AG08396 (cell line): ENCODE measurements at places on chromosomes 16 and 17.

GRCh38 chr16:79325226-79325945 is 275.2 kb downstream of the MAF start:
- DNase-seq = no peak

GRCh38 chr17:47205419-47205963 is 3.7 kb upstream of the MYL4 start:
- peak; percentile 67 for DNase-seq

DNA sequence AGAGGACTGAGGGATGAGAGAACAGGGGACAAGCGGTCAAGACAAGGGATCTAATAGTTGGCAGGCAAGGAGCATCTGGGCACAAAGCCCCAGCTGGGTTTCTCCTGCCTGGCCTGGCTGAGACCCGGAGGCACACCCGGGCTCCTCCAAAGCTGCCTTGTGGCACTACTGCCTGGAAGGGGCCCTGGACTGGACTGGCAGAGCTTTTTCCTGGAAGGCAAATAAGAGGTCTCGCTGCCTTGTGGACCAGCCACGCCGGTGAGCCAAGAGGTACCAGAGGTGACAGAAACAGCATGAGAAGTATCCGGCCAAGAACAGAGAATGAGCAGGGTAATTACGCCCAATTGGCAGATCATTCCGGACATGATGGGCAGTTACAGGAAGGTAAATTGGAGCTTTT is 64.6 kb downstream of the GTF3C1 start:
- no peak for DNase-seq

DNA sequence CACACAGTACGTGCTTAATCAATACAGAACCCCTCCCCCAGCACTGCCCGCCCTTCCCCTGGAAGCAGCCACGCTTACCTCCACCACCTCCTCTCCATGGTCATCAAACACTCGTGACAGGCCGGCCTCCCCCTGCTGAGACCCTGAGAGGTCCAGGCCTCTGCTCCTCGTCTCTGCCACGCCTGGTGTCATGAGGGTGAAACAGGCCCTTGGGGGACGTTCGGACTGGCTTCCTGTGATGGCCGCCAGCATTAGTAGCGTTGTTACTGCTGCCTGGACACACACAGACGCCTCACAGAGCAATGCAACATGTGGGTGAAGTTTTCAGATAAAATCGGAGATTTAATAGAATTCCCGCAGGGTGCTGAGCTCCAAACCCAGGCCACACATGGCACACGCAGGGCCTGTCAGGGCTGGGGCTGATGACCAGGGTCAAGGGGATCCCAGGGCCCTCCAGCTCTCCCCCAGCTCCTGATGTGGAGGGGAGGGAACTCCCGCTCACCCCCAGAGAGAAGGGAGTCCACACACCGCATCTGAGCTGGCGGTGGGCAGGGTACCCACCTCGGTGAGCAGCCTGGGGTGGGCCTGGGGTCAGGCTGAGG is 15.9 kb upstream of the SLC38A10 start:
- DNase-seq = no peak

DNA sequence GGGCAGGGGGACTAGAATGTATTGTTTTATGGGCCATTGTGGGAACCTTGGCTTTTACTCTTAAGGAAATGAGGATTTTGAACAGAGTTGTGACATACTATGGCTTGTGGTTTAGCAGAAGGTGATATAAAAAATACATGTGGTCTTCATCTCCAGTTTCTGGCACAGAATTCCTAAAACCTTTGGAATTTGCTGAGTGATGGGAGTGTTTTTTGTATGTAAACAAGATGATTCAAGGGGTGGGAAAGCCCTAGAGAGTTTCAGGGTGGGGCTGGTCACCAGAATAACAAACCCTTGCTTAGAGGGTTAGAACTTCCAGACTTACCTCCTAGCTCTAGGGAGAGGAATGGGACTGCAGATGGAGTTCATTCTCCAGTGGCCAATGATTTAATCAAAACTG is 316.1 kb downstream of the PHKB start:
- DNase-seq = peak; percentile 9

DNA sequence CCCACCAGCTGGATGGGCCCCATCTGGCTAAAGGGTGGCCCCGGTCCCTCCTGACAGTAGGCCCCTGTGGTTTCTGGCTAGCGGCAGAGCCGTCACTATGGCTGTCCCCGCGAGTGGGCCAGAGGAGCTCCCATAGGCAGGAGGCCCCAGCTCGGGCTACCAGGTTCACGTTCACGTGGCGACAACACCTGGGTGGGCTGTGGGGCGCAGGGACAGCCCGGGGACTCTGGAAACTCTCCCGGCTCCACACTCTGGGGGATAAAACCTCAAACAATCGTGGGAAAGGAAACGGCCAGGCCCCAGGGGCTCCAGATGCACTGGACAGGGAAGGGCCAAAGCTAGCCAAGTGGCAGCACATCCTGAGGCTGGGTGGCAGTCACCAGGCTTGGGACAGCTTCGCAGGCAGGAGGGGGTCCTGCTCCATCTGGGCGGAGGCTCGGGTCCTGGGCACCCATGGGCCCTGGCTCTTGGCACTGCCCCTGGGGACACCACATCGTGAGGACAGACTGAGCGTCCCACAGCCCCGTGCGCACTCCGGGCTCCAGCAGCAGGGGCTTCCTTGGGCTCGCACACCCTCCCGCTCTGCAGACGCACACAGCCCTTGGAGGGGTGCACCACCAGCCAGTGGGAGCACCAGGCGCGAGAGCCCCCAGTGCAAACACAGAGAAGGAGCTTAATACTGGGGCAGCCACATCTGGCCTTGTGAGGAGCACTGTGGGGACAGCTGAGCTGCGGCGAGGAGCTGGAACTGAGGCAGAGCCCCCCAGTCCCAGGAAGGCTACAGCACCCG is 4.4 kb downstream of the RNF166 start:
- no peak for DNase-seq

DNA sequence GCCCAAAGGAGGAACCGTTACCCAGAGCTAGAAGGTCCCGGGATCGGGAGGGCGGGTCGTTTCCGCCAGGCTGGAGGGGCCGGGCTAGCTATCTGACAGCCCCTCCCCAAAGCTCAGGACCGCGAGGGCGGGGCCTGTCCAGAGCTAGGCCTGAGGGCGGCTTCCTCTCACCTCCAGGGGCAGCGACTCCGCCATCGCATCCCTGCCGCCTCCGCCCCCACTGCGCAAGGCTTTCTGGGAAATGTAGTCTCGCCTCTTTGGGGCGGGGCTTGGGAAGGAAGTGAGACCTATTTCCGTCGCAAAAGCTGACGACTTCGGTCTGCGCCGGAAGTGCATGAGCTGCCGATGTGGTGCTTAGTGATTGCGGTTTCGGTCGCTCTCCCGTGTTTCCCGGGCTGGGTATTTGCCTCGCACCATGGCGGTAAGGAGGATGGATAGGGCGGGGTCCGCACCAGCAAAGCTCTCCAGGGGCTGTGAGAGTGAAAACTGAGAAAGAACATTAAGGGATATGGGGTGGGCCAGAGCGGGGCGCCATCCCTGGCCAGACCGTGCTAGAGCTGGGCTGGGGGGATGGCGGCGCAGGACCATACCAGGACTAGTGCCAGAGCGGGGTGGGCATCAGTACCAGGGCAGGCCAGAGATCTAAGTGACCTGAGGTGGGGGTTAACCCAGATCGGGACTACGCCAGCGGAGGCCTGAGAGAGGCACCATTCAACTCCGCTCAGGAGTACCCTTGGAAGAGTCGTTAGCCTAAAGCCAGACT is at the start of gene TMEM208:
Gene TMEM208, plus strand, starts transcription at position 327 of the 763 bp plus-strand sequence. Its CDS starts 89 bp downstream, at position 416.
- DNase-seq = peak; percentile 97

- DNase-seq = no peak
These were observed 54.1 kb downstream of the SMURF2 start for GRCh38 chr17:64607862-64608565.

DNA sequence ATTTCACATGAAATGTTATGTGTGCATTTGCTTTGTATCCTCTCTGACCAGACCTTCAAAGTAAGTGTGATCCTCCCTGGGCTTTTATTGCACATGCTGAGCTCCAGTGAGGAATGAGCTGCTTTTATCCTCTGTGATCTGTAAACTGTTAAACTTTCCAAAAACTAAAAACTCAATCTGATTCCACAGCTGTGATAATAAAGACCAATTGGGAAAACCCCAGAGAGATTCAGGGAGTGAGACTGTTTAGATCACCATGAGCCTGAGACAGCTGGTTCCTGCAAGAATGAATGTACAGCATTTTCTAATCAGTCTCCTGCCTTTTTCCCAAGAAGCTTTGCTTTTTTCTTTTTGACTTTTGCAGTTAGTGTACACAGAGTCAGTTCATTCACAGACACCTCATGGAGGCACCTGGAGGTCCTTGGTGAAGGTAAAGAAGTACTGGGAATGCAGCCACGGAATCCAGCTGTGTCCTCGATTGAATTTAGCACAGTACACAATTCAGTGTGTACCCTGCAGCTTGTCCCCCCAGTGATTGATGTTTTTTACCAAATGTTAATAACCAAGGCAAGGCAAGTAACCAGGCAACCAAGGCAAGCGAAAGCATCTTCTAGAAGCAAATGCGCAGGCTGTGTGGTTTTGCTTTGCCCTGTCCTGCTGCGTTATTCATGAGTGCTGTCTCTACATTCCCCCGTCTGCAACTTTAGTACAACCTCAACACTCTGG is 182.6 kb downstream of the LGALS9B start:
- DNase-seq = no peak

GRCh38 chr17:79707931-79708891 is 22.5 kb upstream of the ENPP7 start:
- DNase-seq = peak; percentile 79

DNA sequence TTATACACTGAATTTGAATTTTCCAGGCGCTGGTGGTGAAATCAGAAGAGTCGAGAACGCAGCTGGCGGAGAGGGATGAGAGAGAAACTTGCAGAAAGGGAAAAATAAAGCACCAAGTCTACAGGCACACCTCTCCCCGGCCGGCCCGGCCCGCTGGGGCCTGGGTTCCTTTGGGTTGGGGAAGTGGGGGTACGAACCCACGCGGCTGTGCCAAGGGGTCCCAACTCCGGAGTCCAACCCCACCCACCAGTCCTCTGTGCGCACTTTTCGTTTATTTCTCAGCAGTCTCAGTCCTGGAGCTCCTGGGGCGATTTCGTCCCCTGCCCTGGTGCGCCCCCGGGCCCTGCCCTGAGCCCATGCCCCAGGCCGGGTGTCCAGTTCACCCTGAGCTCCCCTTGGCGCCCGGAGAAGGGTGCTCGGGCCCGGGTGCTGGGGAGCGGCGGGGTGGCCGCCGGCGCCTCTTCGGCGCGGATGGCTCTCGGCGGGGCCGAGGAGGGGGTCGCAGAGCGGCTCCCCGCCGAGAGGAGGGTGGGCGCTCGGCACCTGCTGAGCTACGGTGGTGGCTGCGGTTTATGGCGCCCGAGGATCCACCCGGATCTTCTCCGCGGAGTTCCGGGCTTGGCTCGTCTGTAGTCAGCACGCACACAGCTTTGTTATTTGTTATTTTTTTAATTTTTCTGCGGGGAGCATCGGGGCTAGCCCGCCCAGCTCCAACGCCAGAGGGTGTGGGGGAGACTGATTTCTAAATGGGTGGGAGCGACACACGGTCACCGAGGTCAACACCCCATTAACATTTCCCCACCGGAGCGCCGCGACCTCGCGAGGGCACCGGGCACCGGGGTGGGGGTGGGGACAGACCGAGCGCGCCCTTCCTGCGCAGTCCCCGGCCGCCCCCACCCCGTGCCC is 15.7 kb upstream of the CBX8 start:
- peak; percentile 52 for DNase-seq

GRCh38 chr16:24149102-24149501 is 107.0 kb upstream of the CACNG3 start:
- no peak for DNase-seq

DNA sequence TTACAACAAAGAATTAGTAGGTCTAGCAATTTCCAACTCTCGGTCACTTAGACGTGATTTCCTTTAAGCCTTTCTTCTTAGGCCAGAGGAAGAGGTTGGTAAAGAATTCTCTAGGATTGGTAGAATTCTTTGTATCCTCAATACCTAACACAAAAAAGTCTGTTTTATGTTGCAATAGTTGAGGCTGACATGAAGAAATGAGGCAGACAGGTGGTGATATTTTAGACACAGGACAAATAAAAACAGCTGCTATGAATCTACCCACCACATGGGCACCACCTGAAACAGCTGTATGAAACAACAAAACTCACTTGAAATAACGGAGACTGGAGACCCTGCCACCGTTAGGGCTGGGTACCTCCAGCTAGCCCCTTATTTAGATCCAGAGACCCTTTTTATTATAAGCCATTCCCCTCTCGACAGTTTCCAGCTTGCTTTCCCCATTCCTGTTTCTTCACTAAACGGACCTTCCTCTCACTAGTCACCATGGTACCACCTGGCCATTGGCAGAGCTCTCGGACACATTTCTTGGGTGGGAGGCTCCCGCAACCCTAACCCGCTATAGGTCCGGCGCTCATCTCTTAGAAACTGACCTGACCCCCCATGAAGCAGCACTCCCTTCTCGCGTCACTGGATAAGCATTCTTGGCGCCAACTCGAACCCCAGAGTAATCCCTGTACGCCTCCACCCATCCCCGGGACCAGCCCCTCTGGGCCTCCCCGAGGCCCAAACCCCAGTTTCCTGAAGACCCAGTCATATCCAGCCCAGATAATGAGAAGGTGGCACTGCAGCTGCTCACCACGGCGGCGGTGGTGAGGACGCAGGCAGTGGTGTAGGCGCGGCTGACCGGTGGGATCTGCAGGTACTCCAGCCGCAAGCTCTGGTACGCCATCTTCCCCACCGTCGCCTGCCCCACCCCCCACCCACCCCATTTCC is at the start of gene DERL2:
Gene DERL2, minus strand, starts transcription at position 909 of the 936 bp plus-strand sequence. Its CDS starts 17 bp downstream, at position 892.
- peak; percentile 53 for DNase-seq

DNA sequence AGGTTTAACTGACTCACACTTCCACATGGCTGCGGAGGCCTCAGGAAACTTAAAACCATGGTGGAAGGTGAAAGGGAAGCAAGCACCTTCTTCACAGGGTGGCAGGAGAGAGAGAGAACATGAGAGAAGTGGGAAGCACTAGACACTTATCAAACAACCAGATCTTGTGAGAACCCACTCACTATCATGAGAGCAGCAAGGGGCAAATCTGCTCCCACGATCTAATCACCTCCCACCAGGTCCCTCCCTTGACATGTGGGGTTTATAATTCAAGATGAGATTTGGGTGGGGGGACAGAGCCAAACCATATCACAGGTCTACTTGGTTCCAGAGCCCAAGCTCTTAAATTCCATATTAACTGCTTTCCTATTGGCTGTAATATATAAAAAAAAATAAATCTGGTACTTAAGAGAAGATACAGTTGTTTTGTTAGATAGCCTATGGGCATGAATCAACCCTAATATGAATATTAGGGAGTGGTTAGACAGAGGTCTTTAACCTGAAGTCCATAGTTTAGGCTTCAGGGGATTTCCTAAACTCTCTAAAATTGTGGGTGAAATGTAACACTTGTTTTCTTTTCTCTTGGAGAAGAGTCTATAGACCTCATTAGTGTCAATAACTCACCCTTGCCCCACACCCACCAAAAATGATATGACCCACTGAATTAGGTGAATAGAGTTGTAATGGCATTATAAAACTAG is 56.7 kb downstream of the SKAP1 start:
- no peak for DNase-seq

- no peak for DNase-seq
These were observed 24.6 kb upstream of the SHISA9 start for GRCh38 chr16:12876778-12877177.

- no peak for DNase-seq
These were observed 30.4 kb downstream of the ENGASE start for GRCh38 chr17:79104898-79105600.

DNA sequence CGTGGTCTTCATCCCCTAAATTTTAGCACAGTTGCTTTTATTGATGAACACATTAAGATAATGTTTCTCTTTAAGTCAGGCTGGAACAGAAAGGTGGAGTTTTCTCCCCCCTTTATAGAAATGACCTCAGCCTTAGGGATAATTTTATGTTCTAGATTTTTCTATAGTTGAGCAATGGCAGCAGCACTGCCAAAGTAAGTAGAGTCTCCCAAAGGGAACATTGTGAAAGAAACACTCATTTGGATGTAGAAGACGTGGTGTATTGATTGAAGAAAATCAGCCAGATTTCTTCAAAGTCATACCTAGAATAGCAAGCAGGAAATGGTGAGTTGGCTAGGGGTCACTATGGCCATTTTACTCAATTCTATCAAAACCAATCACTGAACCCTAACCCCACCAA is 122.5 kb downstream of the DNAH9 start:
- no peak for DNase-seq
